ENCODE measurements at places on chromosomes 4 and X. TPM values are rescaled to one million over a fixed set of nuclear protein-coding genes. Genes with fewer than 3 reads are reported as not detected.

DNA sequence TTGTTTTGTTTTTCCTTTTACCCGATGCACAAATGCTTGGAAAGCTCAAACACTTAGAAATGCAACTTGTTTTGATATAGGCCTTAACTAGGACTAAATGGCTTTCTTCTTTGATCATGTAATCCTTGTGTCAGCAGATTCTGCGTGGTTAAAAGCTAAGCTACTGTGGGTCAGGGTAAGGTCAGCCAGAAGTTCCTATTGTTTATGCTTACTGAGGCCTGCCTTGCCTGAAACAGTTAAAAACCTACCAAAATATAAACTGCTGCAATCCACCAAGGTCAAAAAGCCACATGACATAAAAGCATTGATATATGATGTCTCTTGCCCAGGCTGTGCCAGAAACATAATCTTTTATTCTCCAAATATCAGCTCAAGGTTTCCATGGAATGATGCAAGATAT, 223.4 kb downstream of the FAM47B start:
- no peak for DNase-seq
- H3K27ac ChIP-seq: no peak overlapping the region
- no peaks in the 10 kb centered on the region for H3K4me1 ChIP-seq
- H3K27me3 ChIP-seq: no peaks in the 10 kb centered on the region
- H3K36me3 ChIP-seq: no peaks in the 10 kb centered on the region

The FAT4 gene
- not detected for total RNA-seq

The MAGEB10 gene
- total RNA-seq: not detected

DNA sequence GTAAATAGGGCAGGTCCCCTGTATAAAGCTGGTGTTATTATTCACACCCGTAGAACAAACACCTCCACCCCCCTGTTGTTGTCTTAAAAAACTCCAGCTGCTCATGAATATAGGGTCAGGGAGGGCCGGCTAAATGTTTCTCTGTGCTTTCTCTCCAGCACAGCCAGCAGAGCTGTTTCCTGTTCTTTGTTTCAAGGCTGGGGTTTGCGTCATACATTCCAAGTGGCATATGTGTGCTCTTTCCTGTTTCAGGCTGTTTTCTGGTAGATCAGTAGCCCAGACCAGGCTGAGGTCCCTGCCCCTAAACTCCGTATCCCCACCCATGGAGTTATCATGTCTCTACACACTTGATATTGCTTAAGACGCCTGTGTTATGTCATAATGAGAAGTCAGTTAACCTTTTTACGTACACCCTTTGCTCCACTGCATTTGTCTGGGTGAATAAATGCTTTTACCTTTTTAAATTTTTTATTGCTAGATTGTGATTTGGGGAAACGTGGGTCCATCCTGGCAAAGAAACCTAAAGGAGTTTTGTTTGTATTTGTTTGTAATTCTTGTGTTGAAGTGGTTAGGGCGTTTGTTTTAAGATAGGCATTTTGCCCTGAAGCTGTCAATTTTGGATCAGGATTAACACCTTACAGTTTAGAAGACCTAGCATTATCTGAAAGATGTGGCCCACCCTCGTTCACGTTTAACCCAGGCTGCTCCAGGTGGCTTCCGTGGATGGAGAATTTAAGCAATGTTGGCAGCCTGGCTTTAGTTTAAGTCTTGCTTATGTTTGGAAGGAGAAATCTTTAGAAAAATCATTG, 3.3 kb downstream of the KLF3 start:
- H3K4me1 ChIP-seq: peaks cover 72% of the 10 kb centered on the region
- peak overlapping the region; percentile 80 for H3K4me3 ChIP-seq
- H3K36me3 ChIP-seq: no peaks in the 10 kb centered on the region
- H3K27ac ChIP-seq: peak overlapping the region; percentile 48

The SAT1 gene
- total RNA-seq: 424 TPM

DNA sequence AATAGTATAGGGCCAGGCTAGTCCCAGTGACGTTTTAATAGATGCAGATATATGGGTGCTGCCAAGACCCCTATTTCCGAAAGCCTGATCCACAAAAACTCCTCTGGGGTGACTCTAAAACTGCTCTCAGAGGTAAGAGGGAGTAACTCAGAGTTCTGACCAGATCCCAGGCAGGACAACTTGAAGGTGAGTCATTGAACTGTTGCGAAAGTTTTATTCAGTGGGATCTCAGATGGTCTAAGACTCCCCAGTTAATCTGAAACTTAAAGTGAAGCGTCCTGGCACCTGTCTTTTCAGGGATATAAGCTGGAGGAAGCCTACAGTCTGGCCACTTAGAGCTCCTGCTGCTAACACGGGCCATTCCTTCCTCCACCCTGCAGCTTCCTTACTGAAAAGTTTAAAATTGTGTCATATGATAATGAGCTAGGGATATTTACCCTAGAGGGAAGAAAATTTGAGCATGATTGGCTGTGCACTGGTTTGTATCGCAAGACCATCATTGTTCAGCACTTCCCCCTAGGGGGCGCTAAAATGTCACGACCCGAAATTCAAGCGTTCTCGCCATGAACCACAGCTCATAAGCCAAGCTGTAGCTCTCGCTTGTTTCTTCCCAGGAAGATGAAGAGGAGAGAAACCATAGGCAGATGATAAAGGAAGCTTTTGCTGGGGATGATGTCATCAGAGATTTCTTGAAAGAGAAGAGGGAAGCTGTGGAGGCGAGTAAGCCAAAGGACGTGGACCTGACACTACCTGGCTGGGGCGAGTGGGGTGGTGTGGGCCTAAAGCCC, 19.5 kb downstream of the UTP14A start:
- H3K27ac ChIP-seq: peak overlapping the region; percentile 25
- DNase-seq: peak; percentile 66
- peaks cover 12% of the 10 kb centered on the region for H3K4me1 ChIP-seq
- no peak overlapping the region for H3K4me3 ChIP-seq
- H3K36me3 ChIP-seq: peaks cover 10% of the 10 kb centered on the region

GRCh38 chr4:183390374-183390773, 54.1 kb upstream of the CDKN2AIP start:
- H3K4me1 ChIP-seq: peaks cover 11% of the 10 kb centered on the region
- H3K4me3 ChIP-seq: no peak overlapping the region
- no peaks in the 10 kb centered on the region for H3K27me3 ChIP-seq
- H3K36me3 ChIP-seq: no peaks in the 10 kb centered on the region
- no peak for DNase-seq

GRCh38 chr4:86302251-86302650, 57.6 kb downstream of the MAPK10 start:
- no peaks in the 10 kb centered on the region for H3K4me1 ChIP-seq
- no peak overlapping the region for H3K27ac ChIP-seq
- no peaks in the 10 kb centered on the region for H3K36me3 ChIP-seq

- no peaks in the 10 kb centered on the region for H3K36me3 ChIP-seq
- peak overlapping the region; percentile 9 for H3K27ac ChIP-seq
- no peaks in the 10 kb centered on the region for H3K27me3 ChIP-seq
- H3K4me1 ChIP-seq: peaks cover 42% of the 10 kb centered on the region
- peak overlapping the region; percentile 87 for H3K4me3 ChIP-seq
These were observed 2.1 kb downstream of the HSD17B11 start for GRCh38 chr4:87388901-87389300.

- H3K27ac ChIP-seq: no peak overlapping the region
- H3K36me3 ChIP-seq: no peaks in the 10 kb centered on the region
- no peaks in the 10 kb centered on the region for H3K27me3 ChIP-seq
- no peak overlapping the region for H3K4me3 ChIP-seq
- no peaks in the 10 kb centered on the region for H3K4me1 ChIP-seq
These were observed 12.9 kb downstream of the PCDH18 start for GRCh38 chr4:137519406-137519805.

The AMOT gene
- total RNA-seq: 1.3 TPM

The SHROOM2 gene
- total RNA-seq: not detected

The SRP72 gene
- 200 TPM for total RNA-seq

The AGA gene
- 38.3 TPM for total RNA-seq

DNA sequence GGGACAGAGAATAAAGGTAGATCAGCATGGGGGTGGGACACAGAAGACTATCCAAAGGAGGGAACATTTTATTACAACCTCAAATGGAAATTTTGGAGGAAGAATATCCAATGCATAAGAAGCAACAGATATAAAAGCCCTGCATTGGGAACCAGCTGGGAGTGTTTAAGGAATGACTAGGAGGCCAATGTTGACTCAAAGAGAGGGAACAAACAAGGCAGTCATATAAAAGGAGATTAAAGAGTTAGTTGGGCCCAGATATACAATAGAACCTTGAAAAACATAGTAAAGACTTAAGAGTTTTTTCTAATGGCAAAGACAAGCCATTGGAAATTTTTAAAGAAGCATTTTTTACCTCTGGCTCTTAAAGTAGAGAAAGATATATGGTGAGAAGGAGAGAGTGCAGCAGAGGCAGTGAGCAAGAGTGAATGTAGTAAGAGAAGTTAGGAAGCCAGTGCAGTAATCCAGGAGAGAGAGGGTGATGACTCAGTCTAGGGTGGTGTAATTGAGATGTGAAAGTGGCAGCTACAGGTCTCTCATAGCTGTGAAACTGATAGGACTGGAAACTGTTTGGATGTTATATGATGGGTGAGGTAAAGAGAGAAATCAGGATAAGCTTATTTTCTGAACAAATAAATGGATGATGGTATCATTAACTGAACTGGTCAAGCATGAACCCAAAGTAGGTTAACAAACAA, 182.2 kb upstream of the ATOH1 start:
- no peak overlapping the region for H3K27ac ChIP-seq
- DNase-seq: no peak
- no peaks in the 10 kb centered on the region for H3K27me3 ChIP-seq
- no peaks in the 10 kb centered on the region for H3K36me3 ChIP-seq

Data from activated T-cell treated with anti-CD3 and anti-CD28 coated beads, Interleukin-2, amount 50 U/mL, for 72 hours (primary cell).